A673 (cell line): ENCODE measurements at places on chromosomes 3 and 15. TPM values are rescaled to one million over a fixed set of nuclear protein-coding genes. Genes with fewer than 3 reads are reported as not detected.
A peak's percentile ranks its signal among the peaks of the same experiment; 100 is the strongest.

The LRRC2 gene
- total RNA-seq = 0.24 and 0.28 TPM in 2 replicates

The PRR20G gene
- total RNA-seq = not detected in 2 replicates

GRCh38 chr3:13105181-13105895, 32.1 kb upstream of the IQSEC1 start:
- H3K4me1 ChIP-seq = no peaks in the 10 kb centered on the region
- no peak overlapping the region for H3K4me3 ChIP-seq
- no peak for DNase-seq
- H3K27me3 ChIP-seq = no peaks in the 10 kb centered on the region

The SPINT1 gene
- 1.9 and 3.3 TPM in 2 replicates for total RNA-seq

DNA sequence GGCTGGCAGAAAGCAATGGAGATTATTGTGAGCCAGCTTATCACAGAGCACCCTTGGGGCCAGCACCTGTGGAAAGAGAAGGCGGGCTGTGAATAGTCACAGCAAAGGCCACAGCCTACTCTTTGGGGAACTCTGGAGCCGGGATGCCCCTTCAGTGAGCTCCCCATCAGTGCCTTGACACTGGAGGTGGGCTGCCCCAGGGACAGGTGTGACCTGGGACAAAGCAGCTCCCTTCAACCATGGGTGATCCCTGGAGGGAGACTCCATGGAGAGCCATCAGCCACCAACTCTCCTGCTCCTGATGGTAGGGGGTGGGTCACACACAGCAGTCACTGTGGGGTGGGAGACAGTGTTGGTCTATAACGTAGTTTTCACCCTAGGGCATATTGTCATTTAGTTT, 5.8 kb downstream of the TTC21A start:
- H3K27me3 ChIP-seq = no peaks in the 10 kb centered on the region
- no peak for DNase-seq
- H3K36me3 ChIP-seq = no peaks in the 10 kb centered on the region
- H3K4me3 ChIP-seq = no peak overlapping the region

DNA sequence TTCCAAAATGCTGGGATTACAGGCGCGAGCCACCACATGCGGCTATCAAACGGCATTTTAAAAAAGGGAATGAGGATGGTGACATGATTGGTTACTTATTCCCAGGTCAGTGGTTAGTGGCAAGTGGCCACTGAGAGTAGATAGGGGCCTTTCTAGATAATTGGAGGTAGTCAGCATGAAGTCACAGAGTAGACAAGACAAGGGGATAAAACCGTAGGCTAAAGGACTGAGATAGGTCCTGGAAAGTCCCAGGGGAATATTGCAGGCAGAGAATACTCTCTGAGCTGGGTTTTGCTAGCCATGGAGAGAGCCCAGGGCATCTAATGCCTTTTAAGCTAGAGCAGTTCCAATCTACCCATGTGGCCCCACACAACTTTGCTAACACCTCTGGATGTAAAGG, 52.2 kb downstream of the KCNAB1 start:
- no peaks in the 10 kb centered on the region for H3K36me3 ChIP-seq
- H3K4me1 ChIP-seq = no peaks in the 10 kb centered on the region
- no peaks in the 10 kb centered on the region for H3K27me3 ChIP-seq
- DNase-seq = no peak
- no peak overlapping the region for H3K27ac ChIP-seq

- no peaks in the 10 kb centered on the region for H3K4me1 ChIP-seq
- no peak overlapping the region for H3K27ac ChIP-seq
- H3K36me3 ChIP-seq = peaks cover 4% of the 10 kb centered on the region
- H3K27me3 ChIP-seq = no peaks in the 10 kb centered on the region
- no peak for DNase-seq
- no peak overlapping the region for H3K4me3 ChIP-seq
Measured at GRCh38 chr3:33004961-33005360, 53.5 kb downstream of the CCR4 start.

GRCh38 chr15:57344282-57344681, 32.0 kb upstream of the CGNL1 start:
- no peaks in the 10 kb centered on the region for H3K27me3 ChIP-seq
- H3K36me3 ChIP-seq = no peaks in the 10 kb centered on the region
- H3K27ac ChIP-seq = no peak overlapping the region
- no peak overlapping the region for H3K4me3 ChIP-seq

DNA sequence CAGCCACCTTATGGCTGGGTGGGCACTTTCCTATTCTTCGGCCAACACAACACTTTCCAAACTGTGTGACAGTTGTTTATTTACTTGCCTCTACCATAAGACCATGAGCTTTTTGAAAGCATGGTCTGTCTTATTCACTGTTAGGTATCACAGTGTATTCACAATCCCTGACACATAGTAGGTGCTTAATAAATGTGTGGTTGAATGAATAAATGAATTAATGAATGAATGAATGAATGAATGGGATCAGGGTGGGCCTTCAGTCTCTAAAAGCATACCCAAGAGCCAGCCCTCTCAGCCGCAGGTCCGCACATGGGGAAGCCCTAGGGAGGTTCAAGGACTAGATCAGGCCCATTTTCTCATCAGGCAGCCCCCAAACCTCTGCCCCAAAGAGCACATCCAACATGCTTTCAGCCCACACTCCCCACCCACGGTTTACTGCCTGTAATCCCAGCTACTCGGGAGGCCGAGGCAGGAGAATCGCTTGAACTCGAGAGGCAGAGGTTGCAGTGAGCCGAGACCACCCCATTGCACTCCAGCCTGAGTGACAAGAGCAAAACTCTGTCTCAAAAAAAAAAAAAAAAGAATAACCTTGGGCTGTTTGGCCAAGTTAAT, 95.9 kb downstream of the LIPC start:
- DNase-seq = no peak
- H3K27me3 ChIP-seq = no peaks in the 10 kb centered on the region
- H3K36me3 ChIP-seq = no peaks in the 10 kb centered on the region
- H3K4me1 ChIP-seq = no peaks in the 10 kb centered on the region
- no peak overlapping the region for H3K4me3 ChIP-seq

DNA sequence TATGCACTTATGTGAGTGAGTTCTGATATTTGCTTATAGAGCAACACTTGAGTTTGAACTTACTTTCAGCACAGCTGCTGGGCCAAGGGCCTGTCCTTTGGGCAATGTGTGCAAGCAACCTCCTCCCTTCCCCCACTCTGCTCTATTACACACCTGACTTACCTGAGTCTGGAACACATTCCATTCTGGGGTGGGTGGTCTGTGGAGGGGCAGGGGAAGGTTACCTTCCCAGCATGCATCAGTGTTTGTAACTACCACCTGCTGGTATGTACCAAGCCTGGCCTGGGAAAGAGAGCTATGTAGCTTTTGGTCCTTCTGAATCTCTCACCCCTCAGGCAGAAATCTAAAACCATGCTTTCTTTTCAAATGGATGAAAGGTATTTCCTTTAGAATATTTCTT, 103.0 kb downstream of the ISL2 start:
- no peaks in the 10 kb centered on the region for H3K4me1 ChIP-seq
- H3K27ac ChIP-seq = no peak overlapping the region
- H3K36me3 ChIP-seq = no peaks in the 10 kb centered on the region
- no peaks in the 10 kb centered on the region for H3K27me3 ChIP-seq

GRCh38 chr15:69648212-69648611, 195.6 kb downstream of the RPLP1 start:
- no peak overlapping the region for H3K4me3 ChIP-seq
- peaks cover 78% of the 10 kb centered on the region for H3K27me3 ChIP-seq
- H3K36me3 ChIP-seq = no peaks in the 10 kb centered on the region
- H3K4me1 ChIP-seq = no peaks in the 10 kb centered on the region
- H3K27ac ChIP-seq = no peak overlapping the region

- H3K4me3 ChIP-seq = no peak overlapping the region
- no peaks in the 10 kb centered on the region for H3K4me1 ChIP-seq
- DNase-seq = no peak
- H3K27me3 ChIP-seq = no peaks in the 10 kb centered on the region
- no peak overlapping the region for H3K27ac ChIP-seq
Measured at GRCh38 chr3:103218146-103218545, 783.3 kb downstream of the ZPLD1 start.

DNA sequence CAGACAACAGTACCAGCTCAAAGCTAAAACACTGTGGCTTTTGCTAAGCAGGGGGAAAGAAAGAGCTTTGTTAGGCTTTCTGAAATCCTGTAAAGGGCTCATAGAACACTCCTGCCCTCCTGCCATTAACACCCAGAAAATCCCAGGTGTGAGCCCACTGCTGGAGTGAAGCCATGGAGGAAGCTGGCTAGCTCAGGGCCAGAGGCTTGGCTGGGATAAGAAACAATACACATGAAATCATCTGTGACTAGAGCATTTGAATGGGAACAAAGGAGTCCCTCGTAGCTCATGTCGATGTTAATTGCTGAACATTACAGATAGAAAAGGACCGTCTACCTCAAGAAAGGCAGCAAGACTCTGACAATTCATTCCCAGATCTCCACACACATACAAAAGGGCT, 23.5 kb downstream of the RUVBL1 start:
- no peak overlapping the region for H3K27ac ChIP-seq
- H3K4me1 ChIP-seq = no peaks in the 10 kb centered on the region
- H3K4me3 ChIP-seq = no peak overlapping the region
- H3K27me3 ChIP-seq = no peaks in the 10 kb centered on the region

GRCh38 chr3:10370429-10370828, 49.5 kb upstream of the SEC13 start:
- H3K4me1 ChIP-seq = no peaks in the 10 kb centered on the region
- no peak for DNase-seq
- H3K27me3 ChIP-seq = no peaks in the 10 kb centered on the region
- no peaks in the 10 kb centered on the region for H3K36me3 ChIP-seq
- no peak overlapping the region for H3K27ac ChIP-seq

GRCh38 chr15:101175401-101175800, 76.4 kb downstream of the CHSY1 start:
- H3K4me1 ChIP-seq = peaks cover 34% of the 10 kb centered on the region
- peaks cover 7% of the 10 kb centered on the region for H3K36me3 ChIP-seq
- peak overlapping the region; percentile 81 for H3K27ac ChIP-seq

- no peak for DNase-seq
- H3K4me1 ChIP-seq = no peaks in the 10 kb centered on the region
Measured at GRCh38 chr15:91255670-91256192, 155.7 kb downstream of the SV2B start.
